ENCODE measurements at places on chromosomes 4 and X.
A peak's percentile ranks its signal among the peaks of the same experiment; 100 is the strongest.

DNA sequence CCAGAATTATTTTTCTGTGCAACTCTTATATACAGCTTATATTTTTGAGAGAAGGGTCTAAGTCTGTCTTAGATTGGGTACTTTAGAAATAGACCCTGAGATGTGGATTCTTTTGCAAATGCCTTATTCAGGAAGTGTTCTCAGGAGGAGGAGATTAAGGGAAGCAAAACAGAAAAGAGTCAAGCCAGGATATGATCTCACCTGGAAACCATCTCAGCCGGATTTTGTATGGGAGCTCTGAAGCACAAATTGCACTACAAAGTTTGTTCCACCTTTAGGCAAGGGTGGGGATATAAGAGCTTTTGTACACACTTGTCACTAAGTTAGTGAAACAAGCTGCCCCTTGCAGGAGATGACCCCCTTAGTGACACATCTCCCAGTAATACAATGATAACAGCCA, 121.2 kb upstream of the GRPR start:
- no peak for DNase-seq

- no peak for DNase-seq
Observed at GRCh38 chr4:73822389-73822788, 14.1 kb upstream of the CXCL6 start.

DNA sequence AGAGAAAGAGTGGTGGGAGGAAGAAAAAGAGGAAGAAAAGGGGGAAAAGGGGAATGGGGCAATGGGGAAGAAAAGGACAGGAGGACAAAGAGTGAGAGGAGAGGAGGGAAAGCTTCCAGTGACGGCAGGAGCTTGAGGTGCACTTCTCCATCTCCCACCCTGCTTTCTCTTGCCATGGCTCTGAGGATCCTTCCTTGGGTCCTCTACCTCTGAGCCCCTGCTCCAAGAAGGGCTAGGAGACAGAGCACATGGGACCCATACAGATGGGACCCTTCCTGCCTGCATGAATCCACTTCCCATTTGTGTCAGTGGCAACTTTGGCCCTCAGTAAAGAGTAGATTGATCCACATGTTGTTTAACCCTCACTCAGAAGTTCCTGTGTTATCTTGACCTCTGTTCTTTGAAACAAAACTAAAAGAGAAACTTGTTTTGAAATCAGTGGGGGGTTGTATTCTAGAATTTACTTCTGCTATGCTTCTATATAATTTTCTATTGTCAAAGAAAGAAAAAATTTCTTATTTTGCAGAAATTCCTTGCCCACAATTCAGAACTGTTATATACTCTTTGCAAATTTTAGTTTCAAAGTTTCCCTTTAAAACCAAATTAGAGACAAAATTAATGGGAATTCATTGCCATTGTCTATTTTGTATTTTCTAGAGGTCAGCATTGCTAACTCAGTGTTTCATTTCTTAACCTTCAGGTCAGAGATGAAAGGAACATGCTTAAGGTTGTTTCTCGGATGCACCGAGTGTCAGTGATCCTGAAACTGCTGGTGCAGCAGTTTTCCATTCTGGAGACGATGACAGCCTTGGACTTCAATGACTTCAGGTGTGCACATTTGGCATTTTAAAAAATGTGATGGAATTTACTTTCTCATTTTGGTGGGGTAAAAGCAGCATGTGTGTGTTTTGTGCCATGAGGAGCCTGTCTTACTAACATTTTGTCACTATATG, 5.0 kb downstream of the TDO2 start:
- no peak for DNase-seq

DNA sequence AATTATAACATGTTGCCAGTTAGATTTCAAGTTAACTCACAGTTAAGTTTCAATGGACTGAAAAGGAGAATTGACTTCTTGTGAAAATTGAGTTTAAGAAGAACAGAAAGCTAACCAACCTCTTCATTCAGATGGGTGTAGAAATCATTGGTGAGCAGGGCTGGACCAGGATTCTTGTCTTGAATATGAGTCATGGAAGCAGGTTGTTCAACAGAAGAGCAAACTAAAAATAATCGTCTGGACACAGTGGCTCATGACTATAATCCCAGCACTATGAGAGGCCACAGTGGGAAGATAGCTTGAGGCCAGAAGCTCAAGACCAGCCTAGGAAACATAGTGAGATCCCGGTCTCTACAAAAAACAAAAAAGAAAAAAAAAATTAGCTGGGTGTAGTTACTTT, 98.2 kb downstream of the ARSJ start:
- no peak for DNase-seq

- DNase-seq = no peak
Observed at GRCh38 chr4:119093042-119093827, 42.4 kb upstream of the MYOZ2 start.

- no peak for DNase-seq
Observed at GRCh38 chr4:74675673-74676279, 118.5 kb downstream of the BTC start.

DNA sequence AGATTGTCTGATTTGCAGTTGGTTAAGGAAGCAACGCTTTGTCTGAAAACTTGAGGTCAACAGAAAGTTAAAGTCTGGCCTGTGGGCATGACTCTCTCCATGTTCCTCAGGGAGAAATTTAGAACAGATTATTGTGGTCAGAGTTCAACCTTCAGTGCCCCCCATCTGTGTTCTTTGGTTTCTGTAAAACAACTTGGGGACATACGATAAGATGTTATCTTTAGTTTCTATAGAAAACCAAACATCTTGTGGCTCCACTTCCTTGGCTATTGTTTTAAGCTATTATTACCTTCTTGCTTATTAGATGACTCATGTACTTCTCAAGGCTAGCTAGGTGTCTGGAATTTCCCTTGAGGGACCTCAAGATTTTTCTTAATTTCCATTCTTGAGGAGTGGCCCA, 507.7 kb downstream of the PDHA2 start:
- no peak for DNase-seq

DNA sequence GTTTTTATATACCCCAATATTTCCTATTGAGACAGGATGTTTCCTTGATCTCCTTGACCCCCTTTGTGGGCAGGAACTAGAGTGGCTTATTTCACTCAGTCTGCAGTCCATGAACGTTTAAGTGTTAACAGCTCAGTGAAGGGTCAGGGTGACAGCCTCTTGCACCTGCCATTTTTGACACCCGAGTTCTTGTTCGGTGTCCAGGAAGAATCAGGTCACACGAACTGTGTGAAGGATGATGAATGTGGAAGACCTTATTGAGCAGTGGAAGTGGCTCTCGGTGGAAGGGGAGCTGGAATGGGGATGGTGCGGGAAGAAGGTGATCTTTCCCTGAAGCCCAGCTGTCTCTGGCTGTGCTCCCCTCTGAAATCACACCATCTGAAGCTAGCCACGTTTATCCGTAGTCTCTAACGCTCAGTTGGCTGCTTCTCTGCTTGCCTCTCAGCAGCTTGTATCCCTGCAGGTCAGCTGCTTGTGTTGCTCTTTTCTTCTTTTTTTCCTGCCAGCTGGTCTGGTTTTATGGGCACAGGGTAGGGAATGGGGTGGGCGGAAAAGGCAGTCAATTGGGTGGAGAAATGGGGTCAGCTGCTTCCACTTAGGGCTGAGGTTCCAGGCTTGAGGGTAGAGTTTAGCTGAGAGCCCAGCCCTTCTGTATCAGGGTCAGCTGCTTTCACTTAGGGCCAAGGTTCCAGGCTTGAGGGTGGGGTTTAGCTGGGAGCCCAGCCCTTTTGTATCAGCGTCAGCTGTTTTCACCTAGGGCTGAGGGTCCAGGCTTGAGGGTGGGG, 29.0 kb upstream of the CCNG2 start:
- no peak for DNase-seq

GRCh38 chr4:38160487-38161207, 200.4 kb downstream of the PTTG2 start:
- DNase-seq = peak; percentile 32

- no peak for DNase-seq
Observed at GRCh38 chr4:79872738-79873137, 200.3 kb downstream of the ANTXR2 start.

GRCh38 chrX:104282166-104282725, 27.5 kb upstream of the ESX1 start:
- no peak for DNase-seq

DNA sequence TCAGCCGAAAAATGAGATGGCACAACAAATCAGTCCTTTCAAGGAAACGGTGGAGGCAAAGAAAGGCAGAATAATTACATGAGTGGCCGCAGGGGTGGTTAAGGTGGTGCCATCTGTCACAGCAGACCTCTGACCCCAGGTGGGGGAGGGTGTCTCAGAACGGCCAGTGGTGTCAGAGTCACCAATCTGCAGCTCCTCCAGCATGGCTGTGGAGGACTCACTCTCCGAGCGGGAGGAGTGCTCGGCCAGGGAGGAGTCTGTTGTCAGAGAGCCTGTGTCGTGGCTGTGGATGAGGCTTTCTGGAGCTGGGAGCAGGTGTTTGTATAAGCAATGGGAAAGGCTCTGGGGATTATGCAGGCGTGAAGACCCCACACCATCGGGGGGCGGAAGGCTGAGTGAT, 130.3 kb upstream of the PDLIM3 start:
- no peak for DNase-seq

DNA sequence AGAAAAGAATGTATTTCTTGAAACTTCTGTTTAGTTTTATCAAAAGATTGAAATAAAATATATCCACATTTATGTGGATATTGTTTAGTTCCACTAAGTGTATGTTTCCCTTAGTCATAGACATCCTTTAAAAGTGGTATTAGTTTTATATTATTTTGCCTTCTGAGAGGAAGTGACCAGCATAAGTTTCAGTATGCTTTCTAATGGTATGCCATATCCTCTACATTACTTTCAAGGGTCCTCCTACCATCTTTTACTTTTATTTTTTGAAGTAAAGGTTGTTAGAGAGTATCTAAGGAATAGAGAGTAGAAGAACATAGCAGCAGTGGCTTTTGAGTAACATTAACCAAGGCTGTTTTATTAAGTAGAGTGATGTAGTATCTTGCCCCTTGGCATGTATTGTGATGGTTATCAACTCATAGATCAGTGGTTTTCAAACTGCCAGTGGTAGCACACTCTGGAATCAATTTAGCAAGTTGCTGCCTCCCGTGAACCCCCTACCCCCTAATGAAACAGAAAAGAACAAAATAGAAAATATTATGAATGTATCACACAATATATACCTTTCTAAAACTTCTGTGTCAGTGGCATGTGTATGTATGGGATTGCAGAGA, 44.8 kb downstream of the RBPJ start:
- DNase-seq = no peak

DNA sequence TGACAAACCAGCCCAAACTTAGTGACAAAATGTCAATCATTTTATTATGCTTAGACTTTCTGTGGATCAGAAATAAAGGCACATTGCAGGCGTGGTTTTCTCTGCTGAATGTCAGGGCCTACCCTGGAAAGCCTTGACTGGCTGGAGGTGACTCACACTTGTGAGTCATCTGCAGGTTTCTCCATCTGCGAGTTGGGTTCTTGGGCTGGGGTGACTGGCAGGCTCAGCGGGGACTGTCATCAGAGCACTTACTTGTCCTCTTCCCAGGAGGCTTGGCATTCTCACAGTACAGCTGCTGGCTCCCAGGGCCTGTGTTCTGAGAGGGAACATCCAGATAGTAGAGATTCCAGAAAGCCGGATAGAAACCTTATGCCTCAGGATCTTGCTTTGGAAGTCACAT, 153.8 kb upstream of the AGA start:
- DNase-seq = no peak

Data from NCI-H345 (cell line).